AG20443 (cell line): ENCODE measurements at places on chromosomes 1 and 21.
A peak's percentile ranks its signal among the peaks of the same experiment; 100 is the strongest.

DNA sequence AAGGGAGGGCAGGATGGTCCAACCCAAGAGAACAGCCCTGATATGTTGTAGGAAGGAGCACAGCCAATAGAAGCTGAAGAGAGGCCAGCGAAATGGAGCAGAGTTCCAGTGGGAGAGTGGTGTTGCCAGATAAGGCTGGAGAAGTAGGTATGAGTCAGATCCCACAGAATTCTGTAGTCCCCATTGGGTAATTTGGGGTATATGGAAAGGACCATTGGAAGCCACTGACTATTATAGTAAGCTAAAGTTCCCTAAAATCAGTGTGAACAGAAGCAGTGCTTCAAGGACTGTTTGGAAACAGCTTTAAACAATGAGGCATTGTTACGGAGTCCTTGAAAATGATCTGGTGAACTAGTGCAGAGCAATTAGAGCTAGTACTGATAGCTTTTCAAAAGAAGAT is 63.0 kb downstream of the DISP1 start:
- DNase-seq: no peak

- no peak for DNase-seq
Measured at GRCh38 chr1:211381481-211382181, 55.0 kb downstream of the TRAF5 start.

- DNase-seq: no peak
Measured at GRCh38 chr1:11558871-11559590, 80.1 kb downstream of the DISP3 start.

DNA sequence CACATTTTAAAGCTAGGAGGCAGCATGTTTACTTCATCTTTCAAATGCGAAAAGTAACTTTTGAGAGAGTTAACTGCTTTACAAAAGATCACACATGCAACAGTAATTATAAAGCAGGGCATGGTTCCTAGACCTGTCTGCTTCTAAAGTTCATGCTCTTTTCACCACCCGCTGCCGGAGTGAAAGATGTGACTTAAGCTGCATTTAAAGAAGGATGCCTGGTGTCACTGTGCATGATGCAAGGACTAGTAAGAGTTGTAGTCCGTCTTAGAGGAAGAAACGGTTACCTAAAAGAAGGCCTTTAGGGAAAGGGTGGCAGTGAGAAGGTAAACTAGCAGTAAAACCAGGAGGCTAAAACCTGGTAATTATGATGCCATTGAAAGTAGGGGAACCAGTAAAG is 1689.1 kb downstream of the KCNT2 start:
- no peak for DNase-seq

GRCh38 chr21:28537371-28538079 is 455.2 kb downstream of the LTN1 start:
- DNase-seq: peak; percentile 45

DNA sequence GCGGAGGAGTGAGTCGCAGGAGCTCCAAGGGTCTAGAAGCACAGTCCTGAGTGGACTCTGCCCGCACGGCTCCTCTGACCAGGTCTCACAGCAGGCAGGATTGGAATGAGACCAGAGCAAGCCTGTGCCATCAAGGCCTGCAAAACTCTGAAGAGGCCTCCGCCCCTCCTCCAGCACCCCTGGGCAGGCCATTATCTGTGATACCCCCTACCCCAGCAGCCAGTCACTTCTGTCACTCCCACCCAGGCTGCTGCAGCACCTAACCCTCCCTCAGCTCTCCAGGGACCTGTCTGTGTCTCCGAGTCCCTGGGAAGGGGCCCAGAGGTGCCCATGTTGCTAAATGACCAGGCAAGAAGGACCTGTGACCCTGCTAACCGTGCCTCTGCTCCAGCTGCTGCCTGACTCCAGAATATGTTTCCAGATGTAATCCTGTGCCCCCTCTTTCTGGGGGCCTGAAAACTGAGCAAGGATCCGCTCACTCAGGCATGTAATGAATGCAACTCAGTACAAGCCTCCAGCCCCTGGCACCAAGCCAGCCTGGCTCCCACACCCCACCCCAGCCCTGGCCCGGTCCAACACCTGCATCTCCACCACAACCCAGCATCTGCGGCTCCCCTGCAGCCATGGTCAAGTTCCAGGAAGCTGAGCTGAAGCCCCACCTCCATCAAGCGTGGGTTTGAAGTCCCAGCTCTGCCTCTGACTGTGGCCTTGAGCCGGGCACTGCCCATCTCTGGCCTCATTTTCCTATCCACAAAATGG is 22.1 kb upstream of the COL16A1 start:
- no peak for DNase-seq

GRCh38 chr1:104765085-104765484 is 1015.4 kb downstream of the AMY1C start:
- no peak for DNase-seq

DNA sequence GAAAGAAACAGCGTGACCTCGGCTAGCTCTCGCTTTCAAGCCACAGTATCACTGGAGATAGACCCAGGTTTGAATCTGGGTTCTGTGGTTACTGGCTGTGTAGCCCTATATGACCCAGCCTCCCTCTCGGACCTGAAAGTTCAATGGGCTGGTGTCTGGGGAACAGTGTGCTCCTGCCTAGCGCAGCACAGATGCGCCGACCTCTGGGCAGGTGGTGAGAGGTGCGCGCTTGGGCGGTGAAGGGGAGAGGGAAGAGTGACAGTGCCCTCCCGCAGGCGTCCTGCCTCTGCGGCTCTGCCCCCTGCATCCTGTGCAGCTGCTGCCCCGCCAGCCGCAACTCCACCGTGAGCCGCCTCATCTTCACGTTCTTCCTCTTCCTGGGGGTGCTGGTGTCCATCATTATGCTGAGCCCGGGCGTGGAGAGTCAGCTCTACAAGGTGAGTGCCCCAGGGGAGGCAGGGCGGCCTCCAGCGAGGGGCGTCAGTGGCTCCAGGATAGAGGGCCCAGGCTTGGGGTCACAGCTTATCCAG is 10.5 kb downstream of the SERINC2 start:
- DNase-seq: no peak

- DNase-seq: no peak
Measured at GRCh38 chr1:47805921-47806361, 191.2 kb downstream of the TRABD2B start.

DNA sequence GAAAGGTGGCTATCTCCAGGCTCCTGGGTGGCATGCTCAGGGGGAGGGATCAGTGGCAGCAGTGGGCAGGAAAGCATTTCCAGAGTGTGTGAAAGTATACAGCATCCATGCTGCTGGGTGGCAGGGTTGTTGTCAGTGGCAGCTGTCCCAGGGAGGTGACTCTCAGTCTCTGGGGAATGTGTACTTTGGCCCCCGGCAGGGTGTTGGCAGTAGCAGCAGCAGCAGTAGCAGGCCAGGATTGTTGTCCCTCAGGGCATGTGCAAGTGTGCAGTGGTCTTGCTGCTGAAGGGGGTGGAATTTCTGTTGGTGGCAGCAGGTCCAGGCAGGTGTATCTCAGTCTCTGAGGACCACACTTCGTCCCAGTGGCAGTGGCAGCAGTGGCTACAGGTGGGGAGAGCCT is 71.7 kb upstream of the GUCA2B start:
- no peak for DNase-seq

GRCh38 chr1:248696774-248697173 is 5.8 kb downstream of the OR14I1 start:
- DNase-seq: no peak

- DNase-seq: peak; percentile 27
Measured at GRCh38 chr1:173867141-173867752, 542 bp downstream of the GAS5 start.

DNA sequence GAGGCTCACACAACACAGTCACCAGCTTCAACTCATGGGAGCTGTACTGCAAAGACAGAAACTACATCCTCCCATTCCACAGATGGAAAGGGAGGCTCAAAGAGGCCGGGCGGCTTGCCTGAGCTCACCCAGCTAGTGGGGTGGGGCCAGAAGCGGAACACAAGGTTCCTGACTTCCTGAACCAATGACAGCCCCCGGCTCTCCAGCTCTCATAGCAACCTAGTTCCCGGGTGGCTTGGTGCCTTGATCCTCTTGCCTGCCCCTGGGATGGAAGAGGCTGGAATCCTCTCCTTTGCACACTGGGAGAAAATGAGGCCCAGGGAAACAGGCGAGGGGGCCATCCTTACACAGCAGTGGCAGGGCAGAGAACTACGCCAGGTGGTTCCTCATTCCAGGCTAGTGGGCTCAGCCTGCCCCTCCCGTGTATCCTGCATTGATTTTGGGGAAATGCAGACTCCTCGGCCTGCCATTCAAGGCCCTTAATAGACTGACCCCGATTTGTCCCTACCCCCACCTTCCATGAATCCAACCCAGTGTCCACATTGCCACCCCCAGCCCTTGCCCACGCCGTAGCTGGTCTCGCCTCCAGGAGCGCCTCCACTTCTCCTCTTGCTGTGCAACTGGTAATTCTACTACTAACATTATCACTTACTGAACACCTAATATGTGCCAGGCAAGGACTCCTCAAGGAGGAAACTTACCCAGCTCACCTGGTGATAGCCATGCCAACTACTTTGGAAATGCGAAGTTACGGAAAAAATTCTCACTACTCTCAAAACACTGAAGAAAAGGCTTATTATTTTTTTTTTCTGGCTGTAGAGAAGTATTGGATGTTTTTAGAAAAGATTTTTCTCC is 5.0 kb downstream of the RAP1GAP start:
- DNase-seq: no peak

DNA sequence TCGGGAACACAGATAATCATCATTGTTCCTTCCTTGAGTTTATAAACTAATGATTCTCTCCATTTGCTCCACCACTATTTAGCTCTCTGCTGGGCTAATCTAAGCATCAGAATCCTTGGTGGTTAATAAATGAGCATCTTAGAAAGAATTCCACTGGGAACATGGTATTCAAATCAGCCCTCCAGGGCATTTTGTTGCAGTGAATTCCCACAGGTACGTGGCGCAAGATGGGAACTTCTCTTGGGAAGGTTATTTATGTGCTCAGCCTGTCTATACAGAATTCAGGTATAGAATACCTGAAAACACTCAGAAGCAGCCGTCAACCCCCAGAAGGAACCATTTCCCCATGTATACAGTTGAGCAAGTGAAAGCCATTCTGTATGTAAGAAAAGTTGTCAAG is 131.5 kb downstream of the NTNG1 start:
- DNase-seq: no peak

GRCh38 chr1:30305519-30305918 is 417.9 kb downstream of the MATN1 start:
- no peak for DNase-seq

DNA sequence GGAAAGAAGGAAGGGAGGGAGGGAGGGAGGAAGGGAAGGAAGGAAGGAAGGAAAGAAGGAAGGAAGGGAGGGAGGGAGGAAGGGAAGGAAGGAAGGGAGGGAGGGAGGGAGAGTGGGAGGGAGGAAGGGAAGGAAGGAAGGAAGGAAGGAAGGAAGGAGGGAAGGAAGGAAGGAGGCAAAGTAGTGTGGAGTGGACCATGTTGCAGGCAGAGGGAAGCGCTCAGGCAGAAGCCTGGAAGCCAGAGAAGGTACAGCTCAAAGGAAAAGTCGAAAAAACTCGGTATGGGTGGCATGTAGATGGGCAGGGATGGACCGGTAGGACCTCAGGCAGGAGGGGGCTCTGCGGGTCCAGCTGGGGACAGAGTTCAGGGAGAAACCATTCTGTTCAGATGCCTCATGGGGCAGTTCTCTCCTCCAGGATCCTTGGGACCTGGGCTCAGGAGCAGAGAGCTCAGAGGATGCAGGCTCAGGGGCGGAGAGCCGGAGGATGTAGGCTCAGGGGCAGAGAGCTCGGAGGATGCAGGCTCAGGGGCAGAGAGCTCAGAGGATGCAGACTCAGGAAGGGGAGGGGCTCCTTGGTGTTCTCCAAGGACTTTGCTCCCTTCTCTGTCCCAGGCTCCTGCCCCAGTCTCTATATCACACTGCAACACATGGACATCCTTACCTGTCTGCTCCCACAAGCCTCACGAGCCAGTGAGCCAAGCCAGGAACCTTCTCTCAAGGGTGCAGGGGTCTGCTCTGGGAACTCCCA is 13.6 kb upstream of the PADI3 start:
- DNase-seq: no peak

DNA sequence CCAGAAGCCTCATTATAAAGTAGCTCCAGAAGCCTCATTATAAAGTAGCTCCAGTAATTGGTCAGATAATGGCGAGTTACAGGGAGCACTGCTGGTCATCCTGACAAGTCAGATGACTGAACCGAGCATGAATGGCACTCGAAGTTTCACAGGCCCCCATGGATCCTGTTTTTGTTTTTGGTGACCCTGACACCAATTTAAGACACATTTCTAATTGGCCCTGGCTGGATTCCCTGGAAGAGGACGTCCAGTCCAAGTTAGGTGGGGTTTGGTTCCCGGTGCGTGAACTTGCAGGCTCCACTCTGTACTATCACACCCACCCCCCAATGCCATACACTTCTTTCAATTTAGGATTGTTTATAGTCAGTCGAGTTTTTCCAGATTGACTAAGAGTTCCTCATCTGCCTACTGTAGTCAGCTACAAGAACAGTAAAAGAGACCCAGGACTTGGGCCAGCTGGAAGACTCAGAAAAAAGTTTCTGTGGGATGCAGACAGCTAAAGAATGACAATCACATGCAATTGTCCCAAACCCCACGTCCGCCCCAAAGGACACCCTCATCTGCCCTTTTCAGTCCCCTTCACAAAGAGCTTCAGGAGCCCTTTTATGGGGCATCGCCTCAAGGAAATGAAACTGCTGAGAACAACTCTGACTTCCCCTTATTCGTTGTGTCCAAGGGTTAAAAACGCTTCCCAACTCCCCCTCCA is 2.7 kb downstream of the DHRS3 start:
- DNase-seq: no peak

GRCh38 chr1:21329209-21329844 is 39.1 kb upstream of the ECE1 start:
- no peak for DNase-seq
